ENCODE measurements at places on chromosomes 13 and 19. TPM values are rescaled to one million over a fixed set of nuclear protein-coding genes. Genes with fewer than 3 reads are reported as not detected.

Gene ZNF560
- not detected for total RNA-seq

Gene USPL1
- total RNA-seq = 23.4 TPM

Gene RDH8
- not detected for total RNA-seq

DNA sequence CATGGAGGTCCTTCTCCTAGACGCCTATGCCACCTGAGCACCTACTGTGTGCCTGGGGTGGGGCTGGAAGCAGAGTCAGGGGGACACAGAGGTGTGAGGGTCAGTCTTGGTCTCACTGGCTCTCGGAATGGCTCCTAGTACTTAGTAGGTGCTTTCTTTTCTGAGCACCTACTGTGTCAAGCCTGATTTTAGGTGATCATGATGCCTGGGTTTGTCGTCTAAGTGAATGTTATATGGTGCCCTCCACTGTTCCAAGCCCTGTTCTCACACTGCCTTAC is 20.0 kb downstream of the MYH14 start:
- DNase-seq = no peak

Data from activated CD8-positive, alpha-beta memory T cell treated with anti-CD3 and anti-CD28 coated beads, Interleukin-2, amount 10 ng/mL, durations not matched to agents 7 days and 5 days (primary cell).